Thymus (tissue), 14 donors: ENCODE measurements at places on chromosomes 4 and X. TPM values are rescaled to one million over a fixed set of nuclear protein-coding genes. Genes with fewer than 3 reads are reported as not detected.

DNA sequence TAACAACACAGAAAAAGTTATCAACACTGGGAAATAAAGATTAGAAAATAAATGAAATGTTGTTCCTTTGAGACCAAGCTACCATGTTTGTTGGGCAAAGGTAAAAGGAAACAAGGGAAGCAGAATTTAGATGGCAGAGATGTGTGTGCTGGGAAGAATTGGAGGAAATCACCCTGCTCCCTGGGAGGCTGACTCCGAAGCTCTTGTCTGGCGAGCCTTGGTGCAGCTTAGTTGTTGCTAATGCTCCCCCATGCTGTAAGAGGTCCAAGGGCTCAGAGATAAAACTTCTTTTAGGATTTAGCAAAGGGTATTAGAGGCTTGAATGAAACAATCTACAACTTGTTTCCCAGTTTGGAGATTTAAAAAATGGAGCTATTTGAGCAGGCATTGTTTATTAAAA lies 123.8 kb upstream of the DDIT4L start:
- DNase-seq: no peak

GRCh38 chrX:87392369-87392768 lies 125.2 kb upstream of the KLHL4 start:
- no peak for DNase-seq

DNA sequence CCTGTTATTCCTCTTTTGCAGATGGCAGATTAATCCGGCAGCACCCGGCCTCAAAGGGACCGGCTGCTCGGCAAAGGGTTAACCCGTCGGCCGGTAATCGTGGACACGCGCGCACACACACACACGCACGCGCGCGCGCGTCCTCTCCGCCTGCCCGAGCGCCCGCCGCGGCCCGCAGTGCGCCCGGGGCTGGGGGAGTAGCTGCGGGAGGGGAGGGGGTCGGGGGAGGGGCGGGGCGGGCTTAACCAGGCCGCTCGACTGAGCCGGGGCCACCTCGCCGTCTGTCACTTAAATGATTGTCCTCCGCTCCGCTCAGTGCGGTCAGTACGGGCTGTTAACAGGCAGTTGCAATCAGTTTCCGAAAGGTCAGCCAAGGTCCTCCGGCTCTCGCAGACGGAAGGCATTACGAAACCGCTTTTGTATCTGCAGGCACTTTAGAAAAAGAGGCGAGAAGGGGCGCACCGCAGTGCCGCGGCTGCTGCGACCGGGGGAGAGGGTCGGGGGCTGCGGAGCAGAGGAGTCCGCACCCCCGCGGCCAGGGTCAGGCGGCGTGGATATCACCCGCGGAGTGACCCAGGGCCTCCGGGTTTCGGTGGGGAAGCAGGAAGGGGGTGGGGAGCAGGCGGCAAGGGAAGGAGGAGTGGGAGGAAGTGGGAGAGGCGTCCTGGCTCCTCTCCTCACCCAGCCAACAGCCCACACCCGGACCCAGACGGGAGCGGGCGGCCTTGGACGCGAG lies 57.3 kb upstream of the BCOR start:
- no peak for DNase-seq

GRCh38 chr4:78561677-78562076 lies 10.1 kb downstream of the ANXA3 start:
- no peak for DNase-seq

GRCh38 chrX:43974741-43975465 lies 1.7 kb upstream of the NDP start:
- no peak for DNase-seq

- DNase-seq: no peak
Observed at GRCh38 chrX:30851449-30851848, 37.6 kb downstream of the TAB3 start.

DNA sequence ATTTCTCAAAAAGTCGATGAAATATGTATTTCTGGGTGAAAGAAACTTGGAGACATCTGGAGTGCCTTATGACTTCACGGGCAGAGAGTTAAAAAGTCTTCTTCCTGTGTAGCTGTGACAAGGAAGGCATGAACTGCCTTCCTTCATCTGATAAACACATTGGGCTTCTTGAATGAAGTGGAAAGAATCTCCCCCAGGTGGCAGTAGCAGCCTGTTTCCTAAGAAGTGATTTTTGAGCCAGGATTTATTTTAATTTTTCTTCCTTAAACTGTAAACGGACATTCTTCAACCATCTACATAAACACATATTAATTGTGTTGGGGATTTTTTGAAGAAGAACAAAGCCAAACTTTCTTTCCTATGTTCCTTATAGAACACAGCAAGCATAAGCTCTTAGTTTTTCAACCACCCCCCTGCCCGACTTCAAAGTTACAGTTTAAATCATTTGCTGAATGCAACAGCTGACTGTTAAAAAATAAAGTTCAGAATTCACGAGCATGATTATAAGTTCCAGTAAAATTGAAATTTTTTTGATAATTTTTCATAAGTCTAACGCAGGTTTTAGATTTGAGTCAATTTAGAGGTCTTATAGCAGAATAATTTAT lies 980 bp upstream of the GIMD1 start:
- peak; percentile 41 for DNase-seq

DNA sequence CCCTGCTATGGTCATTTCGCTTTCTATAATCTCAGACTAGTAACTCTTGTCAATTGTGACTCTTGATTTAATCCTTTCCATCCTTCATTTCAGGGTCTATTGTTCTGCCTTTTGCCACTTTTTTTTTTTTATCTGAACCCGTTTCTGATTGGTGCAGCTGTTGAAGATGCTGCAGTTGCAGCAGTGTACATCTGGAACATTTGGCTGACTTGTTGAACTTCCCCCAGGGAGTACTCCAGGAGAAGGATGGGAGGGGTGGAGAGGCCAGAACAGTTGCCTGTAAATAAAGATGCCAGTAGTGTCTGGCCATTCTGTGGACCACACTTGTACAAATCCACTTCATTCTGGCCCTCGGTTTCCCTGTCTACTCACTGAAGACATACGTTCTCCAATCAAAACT lies 1.0 kb upstream of the EDA start:
- DNase-seq: no peak

- no peak for DNase-seq
Observed at GRCh38 chr4:14131335-14131734, 503.8 kb upstream of the BOD1L1 start.

The FHDC1 gene
- 2.8 TPM for polyA plus RNA-seq

The TCEAL6 gene
- polyA plus RNA-seq: 0.02 TPM

The DNAJB14 gene
- polyA plus RNA-seq: 18.5 TPM
